ENCODE measurements at places on chromosomes 3 and 15.

GRCh38 chr15:56672721-56673120 lies 60.6 kb downstream of the ZNF280D start:
- DNase-seq, result no peak

- DNase-seq, result peak; percentile 96
Measured at GRCh38 chr15:65028921-65029735, at the start of gene MTFMT. Gene MTFMT, minus strand, starts transcription at chr15:65029639. Its CDS starts 26 bp downstream, at chr15:65029613.

- no peak for DNase-seq
Measured at GRCh38 chr3:78660957-78661356, 1106.8 kb downstream of the ROBO1 start.

DNA sequence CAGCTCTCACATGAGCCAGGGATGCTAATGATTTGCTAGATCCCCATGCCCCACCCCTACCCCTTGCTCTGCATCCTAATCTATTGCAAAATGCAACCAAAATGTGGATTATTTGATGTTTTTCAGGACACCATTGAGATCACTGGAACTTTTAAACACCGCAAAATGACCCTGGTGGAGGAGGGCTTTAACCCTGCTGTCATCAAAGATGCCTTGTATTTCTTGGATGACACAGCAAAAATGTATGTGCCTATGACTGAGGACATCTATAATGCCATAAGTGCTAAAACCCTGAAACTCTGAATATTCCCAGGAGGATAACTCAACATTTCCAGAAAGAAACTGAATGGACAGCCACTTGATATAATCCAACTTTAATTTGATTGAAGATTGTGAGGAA lies 29.7 kb downstream of the HDC start:
- no peak for DNase-seq

DNA sequence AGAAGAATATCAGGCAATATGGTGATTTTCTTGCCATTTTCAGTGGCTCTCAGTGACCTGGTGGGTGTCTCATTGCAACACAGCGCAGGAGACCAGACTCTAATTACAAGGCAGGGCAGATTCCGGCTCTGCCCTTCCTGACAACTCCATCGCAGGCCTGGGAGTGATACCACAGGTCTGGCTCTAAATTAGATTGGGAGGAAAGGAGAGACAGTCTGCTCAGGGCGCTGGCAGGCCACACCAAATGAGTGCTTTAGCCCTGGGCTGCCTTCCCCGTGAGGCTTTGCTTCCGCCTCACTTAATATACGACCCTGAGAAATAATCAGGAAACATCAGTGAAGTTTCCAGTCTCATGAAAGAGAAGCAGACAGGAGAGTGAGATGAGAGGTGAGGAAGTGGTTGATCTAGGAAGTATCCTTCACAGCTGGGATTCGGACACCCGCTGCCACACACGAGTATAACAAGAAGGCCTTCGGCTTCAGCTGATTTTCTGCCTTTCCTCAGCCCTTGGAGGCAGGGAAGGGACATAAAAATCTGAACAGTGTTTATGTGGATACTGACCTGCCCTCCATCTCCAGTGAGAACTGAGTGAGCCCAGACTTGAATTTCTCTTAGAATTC lies 73.7 kb upstream of the PROK2 start:
- no peak for DNase-seq

DNA sequence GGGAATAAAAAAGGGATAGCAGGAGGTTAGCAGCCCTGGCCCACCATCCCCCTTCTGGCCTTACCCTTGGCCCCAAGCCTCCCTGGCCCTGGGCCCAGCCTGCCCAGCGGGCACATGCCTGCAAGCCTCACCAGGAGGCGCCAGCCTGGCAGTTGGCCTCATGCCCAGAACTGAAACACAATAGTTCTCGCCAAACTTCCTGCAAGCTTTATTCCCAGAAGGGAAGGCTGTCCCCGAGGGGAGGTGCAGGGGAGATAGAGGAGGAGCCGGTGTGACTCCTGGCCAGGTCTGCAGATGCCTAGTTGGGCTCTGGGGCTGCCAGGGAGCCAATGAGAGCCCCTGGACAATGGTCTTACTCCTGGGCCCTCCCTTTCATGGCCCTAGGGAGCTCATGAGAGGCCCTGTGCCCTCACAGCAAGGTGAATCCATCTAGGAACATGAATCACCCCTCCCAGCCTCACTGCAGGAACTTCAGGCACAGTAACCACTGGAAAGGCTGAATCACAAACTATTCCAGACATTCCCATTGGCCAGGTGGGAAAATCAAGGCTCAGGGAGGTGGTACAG lies 4.0 kb downstream of the CCDC33 start:
- peak; percentile 93 for DNase-seq

GRCh38 chr3:152574461-152575079 lies 260.4 kb upstream of the P2RY1 start:
- peak; percentile 69 for DNase-seq

GRCh38 chr3:197336348-197336747 lies 37.9 kb upstream of the DLG1 start:
- DNase-seq, result no peak

DNA sequence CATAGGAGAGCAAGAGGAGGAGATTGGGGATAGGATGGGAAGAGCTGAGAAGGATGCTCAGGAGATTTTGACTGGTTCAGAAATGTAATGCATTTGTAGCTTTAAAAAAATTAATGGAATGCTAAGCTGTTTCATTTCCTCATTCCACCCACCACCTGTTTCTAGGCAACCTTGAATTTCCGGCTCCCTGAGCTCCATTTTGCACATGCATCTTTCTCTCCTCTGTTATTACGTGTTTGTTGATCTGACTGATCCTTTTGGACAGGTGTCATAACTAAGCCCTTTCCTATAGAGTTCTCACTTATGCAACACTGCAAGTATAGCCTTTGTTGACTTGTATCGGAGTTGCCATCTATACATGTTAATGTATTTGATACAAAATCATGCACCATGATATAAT lies 4.3 kb downstream of the TMPRSS7 start:
- DNase-seq, result peak; percentile 68

GRCh38 chr3:120894316-120895057 lies 13.5 kb upstream of the STXBP5L start:
- no peak for DNase-seq

DNA sequence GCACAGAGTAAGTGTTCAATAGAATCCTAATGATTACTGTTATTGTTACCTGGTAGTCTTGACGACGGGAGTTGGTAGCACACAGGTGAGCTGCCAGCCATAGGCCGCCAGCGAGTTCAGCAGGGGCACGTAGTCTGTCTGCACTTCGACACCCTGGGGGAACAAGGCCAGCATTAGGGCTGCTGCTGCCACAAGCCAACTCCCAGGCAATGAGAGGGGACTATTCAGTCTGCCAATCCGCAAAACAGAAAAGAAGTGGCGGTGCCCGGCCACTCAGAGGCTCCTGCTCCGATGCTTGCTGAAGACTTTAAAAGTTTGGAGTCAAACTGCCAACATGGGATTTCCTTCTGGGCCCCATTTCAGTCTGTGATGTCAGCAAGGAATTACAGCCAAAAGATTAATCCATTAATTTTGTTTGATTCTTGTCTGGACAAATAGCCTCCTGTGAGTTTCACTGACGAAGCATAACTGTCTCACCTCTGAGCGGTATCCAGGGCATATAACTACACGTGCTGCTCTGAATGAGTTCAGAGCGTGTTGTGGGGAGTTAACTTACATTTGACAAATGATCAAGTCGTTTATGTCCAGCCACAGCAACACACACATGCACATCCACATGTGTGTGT lies 61.8 kb downstream of the OXNAD1 start:
- DNase-seq, result no peak

- peak; percentile 86 for DNase-seq
Measured at GRCh38 chr15:48861813-48862431, 16.0 kb upstream of the EID1 start.

- DNase-seq, result peak; percentile 82
Measured at GRCh38 chr3:39126532-39127071, 19.1 kb downstream of the TTC21A start.

DNA sequence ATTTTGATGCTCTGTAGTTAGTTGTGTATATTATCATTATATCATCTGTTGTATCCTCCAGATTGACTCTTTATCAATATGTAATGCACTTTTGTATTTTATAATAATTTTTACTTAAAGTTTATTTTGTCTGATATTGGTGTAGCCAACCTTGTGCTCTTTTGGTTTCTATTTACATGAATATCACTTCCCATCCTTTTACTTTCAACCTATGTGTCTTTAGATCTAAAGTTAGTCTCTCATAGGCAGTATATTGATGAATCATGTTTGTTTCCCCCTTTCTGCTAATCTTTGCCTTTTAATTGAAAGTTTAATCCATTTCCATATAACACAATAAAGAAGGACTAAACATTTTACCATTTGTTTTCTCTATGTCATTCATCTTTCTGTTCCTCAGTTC lies 28.1 kb upstream of the CD200R1L start:
- no peak for DNase-seq

DNA sequence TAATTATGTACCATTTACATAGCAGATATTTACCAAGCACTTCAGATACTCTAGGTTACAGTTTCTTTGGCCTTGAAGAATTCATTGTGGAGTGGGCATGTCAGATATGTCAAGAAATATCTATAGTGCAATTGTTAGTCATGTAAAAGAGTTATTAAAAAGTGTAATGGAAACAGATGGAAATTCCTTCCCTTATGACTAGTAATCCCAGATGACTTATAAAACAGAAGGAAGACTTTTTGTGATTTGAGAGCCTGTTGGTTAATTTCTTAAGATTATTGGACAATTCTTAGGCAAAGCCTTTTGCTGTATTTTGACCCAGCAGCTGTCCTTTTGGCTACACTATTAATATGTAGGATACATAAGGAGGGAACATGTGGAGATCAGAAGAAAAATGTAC lies 708.9 kb upstream of the NECTIN3 start:
- DNase-seq, result no peak

- DNase-seq, result no peak
Measured at GRCh38 chr3:39234651-39235050, 42.3 kb upstream of the XIRP1 start.

DNA sequence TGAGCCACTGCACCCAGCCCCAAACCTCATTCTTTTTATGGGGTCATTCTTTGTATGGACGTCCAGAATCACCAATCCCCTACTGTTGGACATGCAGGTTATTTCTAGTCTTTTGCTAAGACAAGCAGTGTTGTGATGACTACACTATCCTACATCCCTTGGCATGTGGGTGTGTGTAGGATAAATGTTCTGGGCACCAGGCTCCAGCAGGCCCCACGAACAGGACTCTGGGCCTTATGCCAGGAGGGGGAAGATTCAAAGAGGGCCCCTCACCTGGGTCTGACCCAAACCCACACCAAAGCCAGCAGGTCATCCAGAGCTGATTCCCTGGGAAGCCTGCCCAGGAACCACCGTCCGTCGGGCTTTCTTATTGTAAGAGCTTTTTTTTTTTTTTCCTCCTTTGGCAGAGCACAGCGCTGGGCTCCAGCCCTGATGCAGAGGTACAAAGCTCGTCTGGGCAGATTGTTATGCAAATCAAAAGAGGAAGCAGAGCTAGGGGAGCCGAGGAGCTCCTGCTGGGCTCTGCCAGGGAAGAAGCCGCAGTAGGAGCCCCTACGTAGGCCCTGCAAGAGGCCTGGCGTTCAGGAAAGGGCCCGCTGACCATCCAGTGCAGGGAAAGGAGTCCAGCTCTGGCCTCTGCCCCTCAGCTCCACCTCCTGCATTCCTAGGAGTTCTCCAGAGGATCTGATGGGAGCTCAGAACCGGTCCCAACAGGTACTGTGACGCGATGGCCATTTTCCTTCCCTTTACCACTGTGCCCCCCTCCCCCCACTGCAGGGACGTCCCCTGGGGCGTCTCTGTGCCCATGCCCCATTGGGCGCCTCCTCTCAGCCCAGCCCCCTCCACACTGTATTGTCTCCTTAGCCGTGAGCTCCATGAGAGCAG lies 29.0 kb upstream of the FURIN start:
- peak; percentile 76 for DNase-seq

- DNase-seq, result no peak
Measured at GRCh38 chr15:42994546-42994945, 74.0 kb upstream of the TTBK2 start.

DNA sequence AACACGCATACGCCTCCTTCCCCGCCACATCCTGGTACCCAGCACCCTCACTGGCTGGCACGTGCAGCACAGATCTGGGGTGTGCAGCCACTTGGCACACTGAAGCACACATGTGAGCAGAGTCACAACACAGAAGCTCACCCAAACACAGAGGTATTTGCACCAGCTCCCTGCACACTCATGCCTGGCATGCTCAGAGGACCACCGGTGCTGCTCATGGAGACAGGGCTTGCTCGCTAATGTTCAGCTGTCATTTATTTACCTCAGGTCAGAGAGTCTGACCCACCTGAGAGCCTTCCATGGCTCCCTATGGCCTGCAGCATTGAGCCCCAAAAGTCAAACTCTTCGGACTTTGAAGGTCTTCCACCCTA lies 70.4 kb downstream of the ADAMTS7 start:
- DNase-seq, result no peak

DNA sequence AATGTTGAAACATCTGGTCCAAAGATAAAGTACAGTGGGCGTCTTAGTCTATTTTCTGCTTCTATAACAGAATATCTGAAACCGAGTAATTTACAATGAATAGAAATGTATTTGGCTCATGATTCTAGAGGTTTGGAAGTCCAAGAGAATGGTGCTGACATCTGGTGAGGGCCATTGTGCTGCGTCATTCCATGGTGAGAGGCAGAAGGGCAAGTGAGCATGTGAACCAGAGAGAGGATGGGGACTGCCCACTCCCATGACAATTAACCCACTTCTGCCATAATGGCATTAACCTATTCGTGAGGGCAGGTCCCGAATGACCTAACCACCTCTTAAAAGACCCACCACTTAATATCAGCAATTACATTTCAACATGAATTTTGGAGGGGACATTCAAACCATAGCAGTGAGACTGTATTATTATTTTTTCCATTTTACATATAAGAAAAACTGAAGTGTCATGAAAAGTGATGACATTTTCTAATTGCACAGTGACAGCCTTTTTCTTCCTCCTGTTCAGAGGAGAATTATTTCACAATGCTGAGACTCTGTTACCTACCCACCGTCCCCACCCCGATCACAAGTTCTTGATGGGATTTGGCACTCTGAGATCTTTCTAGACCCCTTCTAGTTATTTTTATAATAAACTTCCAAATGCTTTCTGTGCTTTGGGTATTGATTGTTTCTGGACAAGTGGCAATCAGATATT lies 238.8 kb downstream of the RPLP1 start:
- no peak for DNase-seq

DNA sequence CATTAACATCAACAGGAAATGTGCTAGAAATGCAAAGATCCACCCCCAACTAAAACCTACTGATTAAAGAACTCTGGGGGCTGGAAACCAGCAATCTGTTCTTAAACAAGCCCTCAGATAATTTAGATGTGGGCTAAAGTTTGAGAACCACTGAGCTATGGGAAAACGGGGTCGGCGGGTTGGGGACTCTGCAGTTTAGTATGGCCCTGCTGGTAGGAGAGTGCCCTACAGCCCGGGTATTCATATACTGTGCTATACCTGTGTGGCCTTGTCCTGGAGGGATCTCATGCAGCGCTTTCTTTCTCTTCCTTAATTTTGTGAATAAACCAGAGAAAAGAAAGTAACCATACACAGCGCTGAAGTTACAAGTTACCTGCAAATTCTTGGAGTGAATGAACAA lies 189.7 kb upstream of the GBE1 start:
- DNase-seq, result no peak

DNA sequence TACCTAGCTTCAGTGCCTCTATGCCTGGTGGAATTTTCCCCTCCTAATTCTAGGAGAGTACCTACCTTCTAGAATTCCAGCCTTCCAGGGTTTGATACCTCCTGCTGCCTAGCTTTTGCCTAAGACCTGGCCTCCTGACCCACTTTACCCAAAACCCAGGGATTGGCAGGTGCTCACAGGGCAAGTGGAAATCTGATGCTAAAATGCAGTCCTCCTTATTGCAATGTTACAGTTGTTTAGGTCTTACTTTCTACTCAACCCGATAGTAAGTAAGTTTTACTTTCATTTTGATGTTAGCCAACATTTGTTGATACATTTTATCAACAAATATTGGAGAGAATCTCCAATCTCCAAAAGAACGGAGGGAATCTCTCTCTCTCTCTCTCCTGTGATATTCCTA lies 275.9 kb downstream of the DOCK3 start:
- DNase-seq, result no peak
